ENCODE measurements at places on chromosomes 5 and 9.

DNA sequence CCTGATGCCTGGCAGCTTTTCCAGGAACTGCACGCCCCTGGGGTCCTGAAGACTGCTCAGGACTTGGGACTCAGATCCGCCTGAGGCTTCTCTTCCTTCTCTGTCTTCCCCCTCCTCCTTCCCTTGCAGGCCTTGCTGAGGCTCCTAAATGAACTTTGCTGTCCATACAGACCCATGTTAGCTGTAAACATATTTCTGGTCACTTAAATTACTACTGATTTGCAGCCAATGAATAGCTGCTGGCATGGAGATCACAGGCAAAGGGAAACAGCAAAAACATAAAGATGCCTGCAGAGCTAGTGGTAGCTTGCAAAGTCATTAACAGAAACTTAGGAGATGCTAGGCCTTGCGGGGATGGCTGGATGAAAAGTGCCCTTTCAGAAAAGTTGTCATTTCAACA is 261.9 kb downstream of the GADD45G start:
- DNase-seq: no peak

- DNase-seq: peak; percentile 85
These were observed 441.6 kb upstream of the BRINP1 start for GRCh38 chr9:119810645-119811429.

DNA sequence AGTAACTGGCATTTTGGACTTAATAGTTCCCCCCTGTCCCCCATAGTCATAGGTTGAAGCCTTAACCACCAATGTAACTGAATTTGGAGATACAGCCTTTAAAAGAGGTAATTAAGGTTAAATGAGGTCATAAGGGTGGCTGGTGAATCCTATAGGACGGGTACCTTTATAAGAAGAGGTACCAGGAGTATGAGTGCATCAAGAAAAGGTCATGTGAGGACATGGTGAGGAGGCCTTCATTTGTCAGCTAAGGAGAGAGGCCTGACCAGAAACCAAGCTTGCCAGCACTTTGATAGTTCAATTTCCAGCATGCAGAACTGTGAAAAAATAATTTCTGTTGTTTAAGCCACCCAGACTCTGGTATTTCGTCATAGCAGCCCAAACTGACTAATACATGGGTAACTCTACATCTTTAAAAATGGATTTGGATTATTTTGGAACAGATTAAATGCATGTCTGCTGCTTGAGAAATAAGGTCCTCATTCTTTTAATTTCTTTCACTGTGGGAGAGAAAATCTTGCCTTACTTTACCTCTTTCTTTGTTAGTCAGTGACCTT is 9.7 kb downstream of the RASA1 start:
- DNase-seq: peak; percentile 20

- DNase-seq: no peak
These were observed 456.9 kb downstream of the TAF11L14 start for GRCh38 chr5:18091142-18091541.

- DNase-seq: no peak
These were observed 5.4 kb downstream of the PCDHB15 start for GRCh38 chr5:141250576-141250975.

DNA sequence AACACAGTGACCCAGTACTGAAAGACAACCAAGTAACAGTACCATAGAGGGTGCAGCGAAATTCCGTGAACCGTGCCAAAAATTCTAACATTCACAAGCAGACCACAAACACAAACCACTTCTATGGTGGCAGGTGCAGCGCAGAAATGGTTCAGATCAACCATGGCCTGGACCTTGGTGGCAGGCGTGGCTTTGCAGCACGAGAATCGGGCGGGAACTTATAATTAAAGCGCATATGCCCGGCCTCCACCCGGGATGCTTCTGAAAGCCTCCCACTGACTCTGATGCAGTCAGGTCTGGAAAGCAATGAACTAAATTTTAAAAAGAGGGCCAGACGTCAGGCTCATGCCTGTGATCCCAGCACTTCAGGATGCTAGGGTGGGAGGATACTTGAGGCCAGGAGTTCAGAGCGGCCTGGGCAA is 68.0 kb upstream of the TBC1D9B start:
- DNase-seq: no peak

- DNase-seq: no peak
These were observed 271.0 kb upstream of the ADRA1B start for GRCh38 chr5:159645179-159645846.

DNA sequence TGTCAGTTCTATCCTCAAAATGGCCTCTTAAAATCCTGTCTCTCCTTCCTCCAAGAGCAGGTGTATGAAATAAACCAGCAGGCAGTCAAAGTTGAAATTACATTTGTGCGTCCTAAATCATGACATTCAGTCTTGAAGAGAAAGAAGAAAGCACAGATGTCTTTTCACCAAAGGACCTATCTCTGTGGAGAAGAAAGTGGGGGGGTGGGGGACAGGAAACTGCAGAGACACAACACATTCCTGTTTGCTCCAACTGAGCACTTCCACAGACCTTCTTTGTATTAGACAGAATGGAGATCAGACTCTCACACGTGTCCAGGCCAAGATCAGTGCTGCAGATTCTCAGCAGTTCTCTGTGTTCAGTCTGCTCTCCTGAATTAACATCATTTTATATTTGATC is 471.9 kb upstream of the RGMB start:
- peak; percentile 35 for DNase-seq

DNA sequence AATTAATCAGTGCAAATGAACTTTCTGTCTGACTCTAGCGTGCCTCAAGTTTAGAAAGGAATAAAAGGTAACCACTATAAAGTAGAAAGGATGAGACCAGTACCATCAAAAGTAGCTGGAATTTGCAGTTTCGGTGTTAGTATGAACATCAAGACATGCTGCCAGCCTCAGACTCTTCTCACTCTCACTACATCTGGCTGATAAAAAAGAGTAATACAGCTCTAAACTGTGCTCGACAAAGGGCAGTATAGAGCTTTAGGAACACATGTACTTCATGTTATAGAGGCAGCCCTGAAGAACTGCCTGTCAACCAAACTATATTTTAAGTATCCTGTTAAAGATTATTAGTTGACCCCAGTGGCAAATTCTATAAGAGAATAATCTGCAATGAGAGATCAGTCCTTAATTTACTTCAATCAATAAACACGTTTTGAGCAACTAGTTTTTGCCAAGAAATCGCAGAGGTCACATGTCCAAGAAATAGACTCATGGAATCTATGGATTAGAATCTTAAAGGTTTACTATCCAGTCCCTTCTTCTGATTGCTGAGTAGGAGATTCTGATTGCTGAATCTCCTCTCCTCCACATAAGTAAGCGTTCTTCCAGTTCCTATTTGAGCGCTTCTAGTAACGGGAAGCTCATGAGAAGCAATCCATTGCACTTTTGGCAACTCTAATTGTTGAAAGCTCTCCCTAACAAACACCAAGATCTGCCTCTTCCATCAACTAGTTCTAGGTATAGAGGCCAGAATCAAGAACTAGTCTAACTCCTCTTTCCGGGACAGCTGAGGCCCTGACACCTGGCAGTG is 941 bp downstream of the XPA start:
- peak; percentile 41 for DNase-seq

GRCh38 chr5:10595672-10596309 is 31.9 kb downstream of the ANKRD33B start:
- peak; percentile 92 for DNase-seq

DNA sequence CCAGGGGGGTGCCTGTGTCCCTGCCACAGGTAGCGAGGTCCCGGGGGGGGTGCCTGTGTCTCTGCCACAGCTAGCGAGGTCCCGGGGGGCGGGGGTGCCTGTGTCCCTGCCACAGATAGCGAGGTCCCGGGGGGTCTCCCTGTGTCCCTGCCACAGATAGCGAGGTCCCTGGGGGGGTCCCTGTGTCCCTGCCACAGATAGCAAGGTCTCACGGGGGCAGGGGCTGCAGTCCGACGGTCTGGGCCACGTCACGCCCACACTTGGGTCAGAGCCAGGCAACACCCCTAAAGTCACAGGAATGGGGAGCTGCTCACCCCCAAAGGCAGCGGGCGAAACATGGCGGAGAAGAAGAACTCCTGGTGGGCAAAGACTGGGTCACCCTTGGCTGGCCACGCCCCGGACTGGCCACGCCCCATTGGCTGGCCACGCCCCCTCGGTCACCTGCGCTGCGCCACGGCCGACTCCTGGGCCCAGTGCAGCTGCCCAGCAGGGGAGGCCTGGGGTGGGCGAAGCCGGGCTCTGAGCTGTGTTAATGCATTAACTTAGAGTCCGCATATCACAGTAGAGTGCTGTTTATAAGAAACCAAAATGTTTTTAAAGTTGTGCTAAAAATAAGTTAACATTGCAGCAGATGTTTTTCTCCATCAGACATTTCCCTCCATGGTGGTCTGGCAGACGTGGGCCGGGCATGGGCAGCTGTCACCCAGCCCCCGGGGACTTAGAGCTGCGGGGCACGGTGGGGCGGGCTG is 7.0 kb downstream of the NOXA1 start:
- DNase-seq: no peak

DNA sequence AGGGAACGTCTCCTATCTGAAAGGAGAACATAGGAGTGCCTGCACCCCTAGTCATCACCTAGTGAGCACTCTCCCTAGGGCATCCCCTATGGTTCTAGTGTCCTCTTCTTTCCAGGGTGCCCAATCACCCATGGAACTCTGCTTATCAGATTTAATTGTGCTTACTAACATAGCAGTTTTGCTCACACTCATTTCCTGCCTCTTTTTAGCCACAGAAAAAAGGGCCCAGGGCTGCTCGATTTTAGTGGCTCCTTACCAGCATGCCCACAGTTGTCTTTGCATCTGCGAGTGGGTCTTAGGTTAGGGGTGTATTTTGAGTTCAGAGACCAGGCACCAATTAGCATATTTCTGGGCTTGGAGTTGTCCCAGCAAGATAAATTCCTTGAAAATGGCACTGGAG is 1110.2 kb downstream of the TAF11L14 start:
- no peak for DNase-seq

DNA sequence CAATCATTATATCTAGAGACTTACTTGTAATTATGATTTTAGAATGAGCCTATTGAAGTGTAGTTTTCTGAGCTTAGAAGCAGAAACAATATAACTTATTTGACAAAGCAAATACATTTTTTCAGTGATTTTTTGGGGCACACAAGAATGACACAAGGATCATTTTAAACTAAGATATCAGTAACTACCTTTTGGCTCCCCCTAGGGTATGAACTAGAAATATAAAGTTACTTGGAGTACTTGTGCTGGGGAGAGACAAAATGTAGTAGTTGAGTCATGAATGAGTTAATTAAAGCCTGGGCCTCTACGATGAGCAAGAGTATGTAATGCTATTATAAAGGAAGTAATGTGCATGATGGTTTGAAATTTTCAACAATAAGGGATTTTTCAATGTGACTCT is 1244.1 kb upstream of the ACO1 start:
- DNase-seq: peak; percentile 59

DNA sequence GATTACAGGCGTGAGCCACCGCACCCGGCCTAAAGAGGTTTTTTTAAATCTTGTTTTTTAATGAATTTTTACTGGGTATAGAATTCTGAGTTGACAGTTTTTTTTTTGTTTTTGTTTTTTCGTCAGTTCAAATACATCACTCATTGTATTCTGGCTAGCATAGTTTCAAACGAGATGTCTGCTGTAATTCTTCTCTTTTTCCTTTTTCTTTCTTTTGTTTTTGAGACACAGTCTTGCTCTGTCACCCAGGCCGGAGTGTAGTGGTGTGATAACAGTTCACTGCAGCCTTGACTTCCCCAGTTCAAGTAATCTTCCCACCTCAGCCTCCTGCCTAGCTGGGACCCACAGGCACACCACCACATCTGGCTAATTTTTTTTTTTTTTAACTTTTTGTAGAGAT is 2.2 kb upstream of the PRRT1B start:
- no peak for DNase-seq

GRCh38 chr9:81814794-81815464 is 113.3 kb upstream of the SPATA31D4 start:
- DNase-seq: no peak

- peak; percentile 1 for DNase-seq
These were observed 839 bp downstream of the GABRG2 start for GRCh38 chr5:162068412-162068811.

DNA sequence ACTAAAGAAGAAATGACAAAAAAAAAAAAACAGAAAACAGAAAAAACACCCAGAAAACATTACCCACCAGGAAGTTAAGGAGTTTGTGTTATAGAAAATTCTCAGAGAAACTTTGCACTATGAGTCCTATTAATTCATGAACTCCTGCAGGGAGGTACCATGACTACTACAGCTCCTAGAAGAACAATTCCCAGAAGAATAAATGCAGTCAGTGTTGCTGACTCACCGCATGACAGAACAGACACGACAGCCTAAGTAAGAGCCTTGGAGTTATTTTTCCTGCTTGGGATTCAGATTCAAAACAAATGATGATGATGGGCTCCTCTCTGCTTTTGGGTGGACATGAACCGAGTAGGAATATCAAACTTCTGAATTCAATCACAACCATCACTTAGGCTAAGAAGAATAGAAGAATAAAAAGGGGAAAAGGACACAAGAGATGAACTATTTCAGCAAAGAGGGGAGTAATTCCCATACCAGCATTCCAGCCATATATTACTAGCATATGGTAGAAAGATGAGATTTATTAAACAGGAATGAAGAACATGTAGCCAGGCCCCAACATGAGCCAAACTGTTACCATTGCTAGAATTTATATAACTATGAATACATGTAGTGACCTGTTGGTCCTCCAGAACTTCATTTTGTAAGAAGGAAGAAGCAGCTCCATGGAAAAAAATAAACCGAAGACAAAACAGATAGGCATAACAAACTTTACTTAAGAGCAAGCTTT is 209.6 kb upstream of the PDE4D start:
- no peak for DNase-seq

- peak; percentile 19 for DNase-seq
These were observed 25.5 kb downstream of the ESM1 start for GRCh38 chr5:54959673-54960418.

- DNase-seq: no peak
These were observed 75.5 kb downstream of the SGCD start for GRCh38 chr5:156402387-156402921.

DNA sequence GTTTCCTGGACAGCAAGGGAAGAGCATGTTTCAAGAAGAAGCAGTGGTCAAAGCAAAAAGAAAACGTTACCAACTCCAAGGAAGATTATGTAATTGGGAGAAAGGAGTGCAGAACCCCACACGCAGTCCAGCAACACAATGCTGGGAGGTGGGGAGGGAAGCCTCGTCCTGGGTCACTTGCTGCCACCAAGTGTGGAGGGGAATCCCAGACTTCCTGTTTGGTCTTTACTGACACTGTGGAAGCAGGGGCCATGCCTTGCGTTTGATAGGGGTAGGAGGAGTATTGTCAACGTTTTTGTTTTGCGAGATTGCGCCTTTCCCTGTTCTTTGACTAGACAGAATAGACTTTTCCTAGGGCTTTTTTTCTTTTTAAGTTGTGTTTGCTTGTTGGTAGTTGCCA is 421.0 kb downstream of the KDM4C start:
- DNase-seq: no peak

- DNase-seq: peak; percentile 58
These were observed 492 bp upstream of the NEK6 start for GRCh38 chr9:124257070-124257843.

Data from fibroblast of lung (primary cell).